ENCODE measurements at places on chromosomes 2 and 18.

DNA sequence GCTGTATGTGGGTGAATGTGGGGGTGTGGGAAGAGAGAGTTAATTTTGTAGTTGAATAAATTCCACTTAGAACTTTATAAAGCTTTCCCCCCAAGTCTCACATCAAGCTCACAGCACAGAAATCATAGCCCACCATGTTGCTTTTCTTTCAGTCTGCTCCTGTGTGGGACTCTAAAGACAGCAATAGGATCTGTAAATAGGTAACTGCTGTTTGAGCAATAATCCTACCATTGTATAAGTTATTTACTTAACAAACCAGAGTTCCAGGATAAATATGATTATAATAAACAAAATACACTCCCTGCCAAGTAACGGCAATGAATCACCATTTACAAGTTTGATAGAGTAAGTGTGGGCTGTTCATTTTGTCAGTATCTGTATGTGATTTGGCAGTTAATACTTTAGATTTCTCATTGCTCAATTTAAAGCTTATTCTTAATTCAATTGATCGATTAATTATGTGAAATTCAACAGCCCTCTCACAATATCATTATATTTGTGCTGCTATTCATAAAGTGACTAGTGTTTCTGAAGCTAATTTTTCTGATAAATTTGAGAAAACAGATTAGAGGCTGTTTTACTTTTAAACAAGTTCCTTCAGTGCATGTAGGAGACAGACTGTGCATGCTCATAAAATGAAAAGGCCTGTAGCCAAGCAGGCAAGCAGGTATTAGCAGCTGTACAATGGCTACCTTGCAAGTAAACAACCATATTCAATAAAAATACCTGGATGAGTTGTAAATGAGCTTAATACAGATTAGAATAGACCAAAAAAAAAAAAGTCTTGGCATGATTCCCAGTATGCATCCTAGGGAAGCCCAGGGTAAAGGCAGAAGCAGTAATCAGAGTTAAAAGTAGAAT, 142.7 kb downstream of the PDE11A start:
- DNase-seq = no peak

GRCh38 chr2:100654611-100655010, 91.8 kb downstream of the PDCL3 start:
- DNase-seq = no peak

DNA sequence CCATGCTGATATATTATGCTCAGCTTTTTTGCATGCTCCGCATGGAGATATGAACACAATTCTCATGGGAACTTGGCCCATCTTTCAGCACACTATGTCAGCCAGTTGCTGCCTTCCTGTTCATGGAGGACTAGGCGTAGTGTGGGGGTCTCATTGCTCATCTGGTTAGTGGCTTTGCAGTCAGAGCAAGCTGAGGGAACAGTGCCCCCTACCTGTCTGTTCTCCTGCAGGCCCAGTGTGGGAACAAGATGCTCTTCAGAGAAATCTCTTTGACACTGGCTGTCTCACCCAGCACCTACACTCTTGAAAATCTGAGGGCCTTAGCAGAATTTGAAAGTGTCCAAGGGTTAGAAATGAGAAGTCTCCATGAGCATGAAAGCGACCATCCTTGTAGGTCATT, 47.1 kb downstream of the SPTBN1 start:
- DNase-seq = peak; percentile 20

- DNase-seq = peak; percentile 68
Observed at GRCh38 chr2:238231251-238231793, 8.5 kb downstream of the HES6 start.

DNA sequence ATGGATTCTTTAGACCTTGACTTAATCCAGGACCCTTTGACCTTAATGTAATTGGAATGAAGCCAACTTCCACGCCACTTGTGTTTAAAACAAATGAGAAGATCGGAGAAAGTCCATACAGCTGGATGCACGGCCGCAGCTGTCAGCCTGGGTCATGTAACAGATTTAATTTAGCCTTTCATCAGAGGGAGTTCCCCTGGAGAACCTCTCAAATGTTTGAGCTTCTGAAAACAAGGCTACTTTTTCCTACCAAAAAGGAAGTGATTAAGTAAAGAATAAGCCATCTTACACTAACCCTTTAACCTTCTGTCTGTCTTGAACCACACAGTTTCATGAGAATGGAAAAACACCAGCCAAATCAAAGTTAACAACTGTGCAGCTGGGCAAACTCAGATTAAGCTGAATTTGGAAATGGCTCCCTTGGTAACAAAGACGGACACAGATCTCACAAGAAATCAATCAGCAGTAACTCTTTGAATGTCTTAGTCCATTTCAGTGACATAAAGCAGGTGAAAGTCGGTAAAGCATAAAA, 103.6 kb downstream of the DOCK10 start:
- DNase-seq = no peak

DNA sequence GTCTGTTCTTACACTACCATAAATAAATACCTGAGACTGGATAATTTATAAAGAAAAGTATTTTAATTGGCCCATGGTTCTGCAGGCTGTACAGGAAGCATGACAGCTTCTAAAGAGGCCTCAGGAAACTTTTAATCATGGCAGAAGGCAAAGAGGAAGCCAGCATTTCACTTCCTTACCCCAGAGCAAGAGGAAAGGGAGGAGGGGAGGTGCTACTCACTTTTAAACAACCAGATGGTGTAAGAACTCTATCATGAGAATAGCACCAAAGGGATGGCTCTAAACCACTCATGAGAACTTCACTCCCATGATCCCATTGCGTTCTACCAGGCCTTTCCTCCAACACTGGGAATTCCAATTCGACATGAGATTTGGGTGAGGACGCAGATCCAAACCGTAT, 344.4 kb upstream of the SLC39A10 start:
- no peak for DNase-seq

DNA sequence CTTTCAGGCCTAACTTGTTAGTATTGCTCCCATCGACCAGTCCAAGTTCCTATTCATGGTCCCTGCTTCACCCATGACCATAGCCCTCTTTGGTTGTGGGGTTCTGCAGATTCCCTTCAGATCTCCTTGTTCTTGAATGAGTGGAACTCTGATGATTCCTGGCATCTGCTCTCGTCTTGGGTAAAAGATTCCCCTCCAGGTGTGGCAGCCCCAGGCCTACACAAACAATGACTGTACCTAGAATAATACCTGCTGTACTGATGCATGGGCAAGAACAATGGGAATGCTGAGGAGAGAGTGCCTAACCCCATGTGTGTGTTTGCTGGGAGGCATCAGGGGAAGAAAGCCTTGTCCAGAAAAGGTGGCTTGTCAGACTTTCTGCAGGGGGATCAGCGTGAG, 39.2 kb upstream of the MRPL19 start:
- no peak for DNase-seq

DNA sequence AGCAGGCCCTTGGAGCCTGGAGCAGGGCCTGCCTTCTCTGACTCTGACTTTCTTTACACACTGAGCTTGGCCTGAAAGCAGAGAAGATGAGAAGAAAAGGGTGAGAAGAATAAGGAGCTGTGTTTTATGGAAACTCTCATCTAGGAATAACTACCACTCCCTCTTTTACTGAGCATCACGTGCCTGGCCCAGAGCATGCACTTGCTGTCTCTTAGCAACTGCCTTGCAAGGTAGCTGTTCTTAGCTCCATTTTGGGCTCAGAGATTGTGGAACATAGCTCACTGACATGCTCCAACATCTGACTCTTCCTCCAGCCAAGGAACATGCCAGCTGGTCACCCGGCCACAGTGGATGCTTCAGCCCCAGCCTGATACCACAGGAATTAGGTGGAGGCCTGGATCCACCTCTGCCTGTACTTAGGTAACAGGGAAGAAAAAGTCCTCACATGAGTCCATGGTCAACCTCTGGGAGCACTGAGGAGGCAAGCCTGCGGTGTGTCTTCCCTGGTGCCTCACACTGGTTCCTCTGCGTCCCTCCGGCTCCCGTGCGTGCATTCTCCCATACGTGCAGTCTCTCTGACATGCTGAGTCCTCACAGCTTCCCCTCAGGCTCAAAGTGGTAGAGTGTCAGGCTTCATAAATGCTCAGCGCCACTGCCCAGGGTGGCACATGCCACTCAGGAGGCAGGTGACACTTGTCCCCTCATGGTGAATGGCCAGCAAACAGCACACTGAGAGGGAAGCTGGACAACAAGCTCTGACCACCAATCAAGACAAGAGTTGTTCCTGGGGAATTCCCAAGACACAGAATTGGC, 35.7 kb downstream of the AMER3 start:
- DNase-seq = no peak

DNA sequence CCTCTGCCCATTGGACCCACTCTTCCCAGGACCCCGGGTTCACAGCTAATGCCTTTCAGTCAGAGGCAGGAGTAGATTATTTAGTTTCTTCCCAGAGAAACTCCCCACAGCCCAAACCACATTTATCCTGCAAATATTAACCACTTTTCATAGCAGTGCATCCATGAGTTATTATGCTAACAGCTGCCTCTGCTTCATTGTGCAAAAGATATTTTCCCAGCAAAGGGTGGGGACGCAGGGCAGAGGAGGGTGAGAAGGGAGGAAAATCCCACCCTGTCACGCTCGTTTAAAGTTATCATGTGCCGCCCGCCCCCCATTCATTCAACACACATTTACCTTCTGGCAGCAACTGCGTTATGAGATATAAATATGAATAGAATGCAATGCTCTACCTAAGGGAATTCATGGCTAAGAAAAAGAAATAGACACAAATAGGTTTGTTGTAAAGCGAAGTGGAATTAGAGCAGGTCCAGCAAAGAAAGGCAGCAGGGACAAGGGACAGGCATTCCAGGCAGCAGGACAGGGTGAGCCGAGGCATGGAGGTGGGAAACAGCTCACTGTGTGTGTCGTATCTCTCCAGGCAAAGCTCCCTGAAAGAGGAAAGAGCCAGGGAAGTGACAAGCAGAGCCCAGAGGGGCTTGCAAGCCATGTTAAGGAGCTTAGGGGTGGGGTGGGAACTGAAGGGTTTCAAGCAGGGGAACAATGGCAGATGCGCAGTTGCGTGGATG, 46.3 kb upstream of the LTBP1 start:
- DNase-seq = no peak

DNA sequence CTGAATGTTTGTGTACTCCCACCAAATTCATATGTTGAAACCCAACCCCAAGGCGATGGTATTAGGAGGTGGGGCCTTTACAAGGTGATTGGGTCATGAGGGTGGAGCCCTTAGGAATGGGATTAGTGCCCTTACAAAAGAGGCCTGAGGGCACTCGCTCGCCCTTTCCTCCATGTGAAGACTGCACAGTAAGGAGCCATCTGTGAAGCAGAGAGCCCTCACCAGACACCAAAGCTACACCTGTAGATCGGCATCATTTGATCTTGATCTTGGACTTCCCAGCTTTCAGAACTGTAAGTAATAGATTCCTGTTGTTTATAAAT, 62.9 kb upstream of the FZD7 start:
- no peak for DNase-seq

DNA sequence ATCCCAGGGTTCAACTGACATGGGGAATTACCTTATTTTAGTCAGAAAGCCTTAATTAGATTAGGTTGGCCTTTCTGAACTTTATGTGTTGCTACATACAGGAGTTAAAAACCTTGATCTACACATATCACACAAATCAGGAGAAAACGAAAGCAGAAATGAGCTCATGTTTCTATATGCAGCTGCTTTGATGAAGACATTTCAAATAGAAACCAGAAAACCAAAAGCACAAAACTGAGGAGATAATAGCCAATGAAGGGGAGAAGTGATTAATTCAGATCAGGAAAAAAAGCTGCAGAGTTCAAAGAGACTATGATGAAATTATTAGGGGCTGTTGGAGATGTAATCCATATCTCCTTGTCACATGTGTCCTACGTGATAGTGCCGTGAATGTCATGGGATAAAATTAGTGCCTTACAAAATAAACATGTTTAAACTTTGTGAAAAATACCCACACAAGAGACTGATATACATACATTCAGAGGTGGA, 255.0 kb downstream of the CAMKMT start:
- DNase-seq = no peak

- DNase-seq = no peak
Observed at GRCh38 chr2:187593697-187594096, 39.5 kb upstream of the TFPI start.

- no peak for DNase-seq
Observed at GRCh38 chr2:236352761-236353593, 88.8 kb upstream of the ASB18 start.

- DNase-seq = no peak
Observed at GRCh38 chr2:10162586-10163497, 40.3 kb downstream of the RRM2 start.

- DNase-seq = no peak
Observed at GRCh38 chr2:215764441-215765048, 248.8 kb downstream of the MREG start.

GRCh38 chr18:37666991-37667390, 101.4 kb upstream of the CELF4 start:
- no peak for DNase-seq

GRCh38 chr2:103880081-103880834, 973.7 kb upstream of the POU3F3 start:
- no peak for DNase-seq

- no peak for DNase-seq
Observed at GRCh38 chr18:23270986-23271680, 135.8 kb downstream of the CABLES1 start.

DNA sequence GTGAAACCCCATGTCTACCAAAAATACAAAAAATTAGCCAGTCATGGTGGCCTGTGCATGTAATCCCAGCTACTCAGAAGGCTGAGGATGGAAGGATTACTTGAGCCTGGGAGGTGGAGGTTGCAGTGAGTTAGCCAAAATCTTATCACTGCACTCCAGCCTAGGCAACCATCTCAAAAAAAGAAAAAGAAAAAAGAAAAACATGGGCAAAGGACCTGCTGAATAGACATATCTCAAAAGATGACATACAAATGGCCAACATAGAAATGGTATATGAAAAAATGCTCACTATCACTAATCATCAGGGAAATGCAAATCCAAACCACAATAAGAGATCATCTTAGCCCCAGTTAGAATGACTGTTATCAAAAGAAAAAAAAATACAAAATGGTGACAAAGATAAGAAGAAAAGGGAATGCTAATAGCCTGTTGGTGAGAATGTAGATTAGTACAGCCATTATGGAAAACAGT, 1.4 kb upstream of the TGOLN2 start:
- DNase-seq = no peak

GRCh38 chr2:197011801-197012641, 85.5 kb upstream of the PGAP1 start:
- DNase-seq = no peak

GRCh38 chr2:73107211-73107926, 5.4 kb downstream of the RAB11FIP5 start:
- DNase-seq = no peak

GRCh38 chr18:5543773-5544389, at the start of gene EPB41L3:
TSS of gene EPB41L3 (minus strand) at chr18:5543997. CDS start at chr18:5489183, 54,814 bp downstream.
- no peak for DNase-seq

GRCh38 chr18:78768221-78768620, 211.4 kb upstream of the SALL3 start:
- DNase-seq = no peak

DNA sequence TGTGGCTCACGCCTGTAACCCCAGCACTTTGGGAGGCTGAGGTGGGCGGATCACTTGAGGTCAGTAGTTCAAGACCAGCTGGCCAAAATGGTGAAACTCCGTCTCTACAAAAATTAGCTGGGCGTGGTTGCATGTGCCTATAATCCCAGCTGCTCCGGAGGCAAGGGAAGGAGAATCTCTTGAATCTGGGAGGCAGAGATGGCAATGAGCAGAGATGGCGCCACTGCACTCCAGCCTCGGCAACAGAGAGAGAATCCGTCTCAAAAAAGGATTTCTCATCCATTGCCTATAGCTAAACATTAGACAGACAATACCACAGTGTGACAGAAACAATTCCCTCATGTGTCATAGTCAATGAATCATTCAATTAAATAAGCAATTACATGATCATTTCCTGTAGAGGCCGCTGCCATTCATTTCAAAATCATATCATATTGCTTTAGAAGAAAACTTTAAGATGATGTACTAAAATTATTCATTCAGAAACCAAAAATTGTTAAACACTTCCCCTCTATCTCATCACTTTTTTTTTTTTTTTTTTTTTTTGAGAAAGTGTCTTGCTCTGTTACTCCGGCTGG, 69.5 kb upstream of the TGIF1 start:
- no peak for DNase-seq
